T-helper 17 cell (primary cell): ENCODE measurements at places on chromosomes 2 and 18. TPM values are rescaled to one million over a fixed set of nuclear protein-coding genes. Genes with fewer than 3 reads are reported as not detected.

Gene CGREF1
- total RNA-seq: not detected

Gene RAB6C
- not detected for total RNA-seq

Gene G6PC2
- not detected for total RNA-seq

Gene SGO2
- 1.2 TPM for total RNA-seq

Gene C2orf42
- total RNA-seq: 18.1 TPM

Gene NEURL3
- total RNA-seq: not detected

Gene HMSD
- not detected for total RNA-seq

Gene ABCA12
- not detected for total RNA-seq

Gene TCF4
- 2.9 TPM for total RNA-seq

Gene TWIST2
- total RNA-seq: not detected

Gene GALNT14
- not detected for total RNA-seq

Gene RAD51AP2
- total RNA-seq: not detected

DNA sequence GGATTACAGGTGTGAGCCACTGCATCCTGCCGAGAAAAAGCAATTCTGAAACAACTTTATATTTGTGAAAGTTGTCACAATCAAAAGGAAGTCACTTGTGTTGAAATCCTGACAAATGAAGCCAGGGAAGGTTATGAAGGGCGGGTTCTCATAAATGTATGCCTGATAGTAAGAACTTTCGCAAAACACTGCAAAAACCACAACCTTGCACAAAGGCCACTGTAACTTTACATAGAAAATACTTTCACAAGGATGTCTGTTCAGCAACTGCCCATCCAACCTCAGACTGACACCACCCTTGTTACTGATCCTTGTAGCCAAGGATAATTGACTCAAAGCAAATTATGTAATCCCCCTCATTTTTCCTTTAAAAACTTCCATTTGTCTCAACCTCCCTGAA lies 90.6 kb downstream of the SLC4A3 start:
- DNase-seq: no peak

DNA sequence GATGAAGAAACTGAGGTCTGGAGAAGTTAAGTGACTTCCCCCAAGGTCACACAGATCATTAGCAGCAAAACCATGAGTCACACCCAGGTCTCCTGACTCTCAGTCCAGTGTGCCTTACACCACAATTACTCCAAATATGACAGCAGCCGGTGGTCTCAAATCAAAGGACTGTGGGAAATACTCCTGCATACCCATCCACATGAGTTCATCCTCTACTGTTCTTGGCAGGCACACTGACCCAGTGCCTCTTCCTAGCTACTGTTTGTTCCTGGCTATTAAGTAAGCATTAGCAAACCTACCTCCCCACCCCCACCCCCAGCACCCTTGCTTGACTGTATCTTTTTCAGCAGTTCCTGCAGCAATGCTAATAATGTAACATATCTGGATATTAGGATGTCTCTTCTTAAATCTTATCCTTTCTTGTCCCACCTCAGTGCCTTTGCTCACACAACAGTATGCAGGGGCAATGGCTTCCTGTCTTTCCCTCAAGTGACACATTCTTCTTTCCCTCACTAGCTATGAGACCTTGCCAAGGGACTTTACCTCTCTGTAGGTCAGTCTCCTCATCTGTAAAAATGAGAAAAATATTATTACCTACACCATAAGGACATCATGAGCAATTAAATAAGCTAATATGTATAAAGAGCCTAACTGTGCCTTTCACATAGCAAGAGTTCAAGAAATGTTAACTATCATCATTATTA lies 46.2 kb downstream of the FAM98A start:
- no peak for DNase-seq

DNA sequence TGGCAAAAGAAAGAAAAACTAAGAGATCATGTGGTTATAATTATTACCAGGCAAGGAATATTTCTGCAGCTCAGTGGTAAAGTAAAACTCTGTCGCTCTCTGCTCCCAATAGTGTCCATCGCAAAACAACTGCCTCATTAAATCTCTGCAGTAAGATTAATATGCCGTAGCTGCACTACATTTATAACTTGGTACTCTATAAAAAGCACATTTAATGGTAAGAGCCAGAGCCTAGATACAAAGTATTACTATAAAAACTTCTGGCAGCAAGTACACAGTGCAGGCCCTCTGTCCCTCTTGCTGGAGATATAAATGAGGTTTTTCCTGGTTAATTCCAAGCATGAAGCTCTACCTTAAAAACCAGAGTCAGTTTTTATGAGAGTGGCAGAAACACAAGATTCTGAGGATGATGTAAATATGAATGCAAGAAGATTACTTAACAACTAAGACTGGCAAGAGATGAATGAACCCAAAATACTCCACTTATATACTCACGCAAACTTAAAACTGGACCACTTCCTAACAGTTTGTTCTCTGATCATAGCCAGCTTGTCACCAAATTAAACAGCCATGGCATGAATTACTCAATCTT lies 25.5 kb downstream of the ZNF521 start:
- DNase-seq: no peak

GRCh38 chr2:238158018-238158508 lies 707 bp upstream of the ERFE start:
- DNase-seq: no peak

DNA sequence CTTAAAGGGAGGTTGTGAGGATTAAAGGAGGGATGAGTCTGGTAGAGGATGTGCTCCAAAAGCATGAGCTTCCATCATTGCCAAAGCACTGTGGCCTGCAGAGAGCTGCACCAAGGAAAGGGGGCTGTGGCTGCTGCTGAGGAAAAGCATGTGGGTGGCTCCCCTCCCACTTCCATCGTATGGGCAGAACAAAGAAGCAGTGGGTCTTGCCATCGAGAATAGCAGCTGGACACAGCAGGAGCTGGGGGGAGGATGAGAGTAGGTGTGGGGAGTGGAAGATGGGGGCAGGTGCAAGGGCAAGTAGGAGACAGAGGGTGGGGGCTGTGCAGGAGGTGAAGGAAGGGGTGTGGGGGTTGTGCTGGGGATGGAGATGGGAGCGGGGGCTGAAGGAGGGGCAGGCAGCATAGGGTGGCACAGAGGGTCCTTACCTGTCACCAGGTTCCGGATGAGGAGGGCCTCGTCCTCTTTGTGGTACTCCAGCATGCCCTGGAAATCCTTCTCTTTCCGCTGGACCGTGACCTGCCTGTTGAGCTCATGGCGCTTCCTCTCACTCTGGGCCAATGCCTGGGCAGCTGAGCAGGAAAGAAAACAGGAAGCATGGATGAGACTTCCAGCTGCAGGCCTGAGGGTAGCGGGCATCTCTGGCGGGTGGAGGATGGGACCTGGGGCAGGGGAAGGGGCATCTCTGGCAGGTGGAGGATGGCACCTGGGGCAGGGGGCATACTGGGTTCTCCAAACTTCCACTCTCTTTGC lies 33.6 kb upstream of the ACAA2 start:
- no peak for DNase-seq

DNA sequence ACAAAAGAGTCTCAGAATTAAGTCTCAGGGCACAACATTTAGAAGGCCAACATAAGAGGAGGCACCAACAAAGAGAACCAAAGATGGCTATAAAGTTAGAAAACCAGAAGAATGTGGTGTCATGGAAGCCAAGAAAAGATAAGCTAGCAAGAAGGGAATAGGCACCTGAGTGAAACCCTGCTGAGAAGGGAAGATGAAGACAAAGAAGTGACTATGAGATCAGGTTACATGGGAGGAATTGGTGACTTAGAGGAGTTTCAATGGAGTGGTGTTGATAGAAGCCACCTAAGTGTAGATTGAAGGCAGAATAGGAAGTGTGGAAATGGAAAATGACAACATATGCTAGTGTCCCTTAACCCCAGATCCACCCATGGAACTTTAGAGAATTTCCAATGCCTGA lies 327.6 kb upstream of the KCNJ3 start:
- no peak for DNase-seq

DNA sequence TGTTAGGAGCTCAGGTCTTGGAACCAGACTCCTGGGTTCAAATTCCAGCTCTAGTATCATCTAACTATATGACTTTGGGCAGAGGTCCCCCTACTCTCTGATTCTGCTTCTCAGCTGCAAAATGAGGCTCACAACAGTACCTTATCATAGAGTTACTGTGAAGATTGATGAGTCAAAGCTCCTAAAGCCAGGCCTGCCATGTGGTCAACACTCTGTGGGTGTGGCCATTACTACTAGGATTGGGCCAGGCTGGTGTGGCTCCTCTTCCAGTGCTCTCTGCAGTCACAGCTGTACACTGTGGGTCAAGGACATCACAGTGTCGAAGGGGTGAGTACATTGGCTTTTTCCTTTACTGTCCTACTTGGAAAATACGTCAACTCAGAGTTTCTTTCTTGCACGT lies 22.6 kb downstream of the CAPN13 start:
- DNase-seq: no peak

DNA sequence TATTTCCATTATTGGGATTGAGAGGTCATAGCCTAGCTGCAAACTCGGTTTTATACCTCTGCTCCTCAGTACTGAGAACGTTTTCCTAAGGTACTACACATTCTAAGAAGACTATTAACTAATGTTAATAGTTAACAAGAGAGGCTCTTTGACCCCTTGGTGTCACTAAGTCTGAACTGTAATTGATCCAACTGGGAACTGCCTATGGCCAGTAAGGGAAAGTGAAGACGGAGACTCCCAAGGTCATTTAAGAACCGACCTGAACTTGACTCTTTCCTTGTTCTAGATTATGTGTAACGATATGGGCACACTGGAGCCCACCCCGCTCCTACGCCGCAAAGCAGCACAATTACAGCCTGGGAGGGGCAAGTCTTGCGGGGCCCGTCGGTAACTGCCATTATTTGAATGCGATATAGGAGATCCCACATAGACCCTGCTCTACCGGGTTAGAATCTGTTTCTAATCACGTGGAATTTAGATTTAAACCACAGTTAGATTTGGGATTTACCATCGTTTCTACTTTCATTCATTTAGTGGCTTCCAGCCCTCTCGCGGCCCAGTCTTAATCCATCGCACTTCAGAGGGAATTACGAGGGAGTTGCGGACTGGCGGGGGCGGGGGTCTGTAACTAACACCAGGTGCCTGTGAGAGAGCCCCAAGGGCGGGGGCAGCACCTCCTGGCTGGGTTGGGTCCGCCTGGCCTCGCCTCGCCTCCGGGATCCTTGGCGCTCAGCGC lies 84.1 kb upstream of the EPB41L3 start:
- no peak for DNase-seq

DNA sequence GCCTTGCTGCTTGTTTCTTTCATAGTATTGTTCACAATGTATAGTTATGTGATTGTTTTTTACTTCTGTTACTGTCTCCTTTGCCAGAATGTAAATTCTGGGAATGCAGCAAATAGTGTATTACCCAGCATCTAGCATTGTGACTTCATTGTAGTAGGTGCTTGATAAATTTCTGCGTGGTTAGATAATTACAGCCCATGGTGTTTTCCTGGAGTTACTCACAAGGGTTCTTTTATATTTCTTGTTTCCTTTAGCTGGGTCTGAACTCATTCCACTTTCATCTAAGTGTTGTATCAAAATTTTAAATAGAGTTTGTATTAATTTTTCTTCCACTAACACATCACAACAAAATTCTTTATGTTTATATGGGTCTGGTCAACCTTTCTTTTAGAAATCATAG lies 132.6 kb downstream of the MAP4K4 start:
- DNase-seq: no peak

DNA sequence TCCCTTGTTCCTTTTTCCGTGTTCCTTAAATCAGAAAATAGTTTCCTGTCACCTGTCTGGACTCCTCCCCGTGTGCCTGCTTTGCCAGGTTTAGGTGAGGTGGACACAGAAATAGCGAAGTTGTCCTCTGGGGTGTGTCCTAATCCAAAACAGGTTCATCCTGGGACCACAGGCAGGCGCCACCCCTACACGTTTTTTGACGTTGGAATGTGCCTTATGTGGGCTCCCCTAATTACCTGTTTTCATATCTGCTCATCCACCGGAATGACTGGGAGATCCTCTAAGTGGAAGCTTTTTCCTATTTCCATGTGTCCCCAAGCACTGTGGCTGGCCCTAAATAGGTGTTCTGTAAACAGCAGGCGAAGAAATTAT lies 49.0 kb upstream of the PAIP2B start:
- no peak for DNase-seq

DNA sequence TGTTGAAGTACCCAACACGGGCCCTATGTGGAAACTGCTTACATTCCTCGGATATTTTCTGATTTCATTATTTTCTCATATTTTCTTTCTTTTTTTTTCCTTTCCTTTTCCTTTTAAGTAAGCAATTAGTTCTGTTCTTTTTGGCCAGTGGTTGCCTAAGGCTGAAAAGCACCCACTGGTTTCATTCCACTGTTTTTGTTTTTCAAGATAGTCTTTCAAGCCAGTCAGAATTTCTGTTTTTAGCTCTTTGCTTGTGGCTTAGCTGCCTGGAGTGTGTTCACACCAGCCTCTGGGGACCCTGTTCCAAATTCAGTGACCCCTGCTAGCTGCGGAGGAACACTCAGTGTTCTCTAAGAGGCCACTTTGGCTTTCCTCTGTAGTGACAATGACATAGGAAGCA lies 73.6 kb downstream of the NRP2 start:
- DNase-seq: no peak

- DNase-seq: no peak
These were observed 100.4 kb upstream of the SMAD2 start for GRCh38 chr18:48030616-48031480.

GRCh38 chr2:191165176-191165643 lies 14.4 kb upstream of the STAT4 start:
- DNase-seq: no peak

GRCh38 chr2:164622338-164623106 lies 1.2 kb upstream of the GRB14 start:
- no peak for DNase-seq

DNA sequence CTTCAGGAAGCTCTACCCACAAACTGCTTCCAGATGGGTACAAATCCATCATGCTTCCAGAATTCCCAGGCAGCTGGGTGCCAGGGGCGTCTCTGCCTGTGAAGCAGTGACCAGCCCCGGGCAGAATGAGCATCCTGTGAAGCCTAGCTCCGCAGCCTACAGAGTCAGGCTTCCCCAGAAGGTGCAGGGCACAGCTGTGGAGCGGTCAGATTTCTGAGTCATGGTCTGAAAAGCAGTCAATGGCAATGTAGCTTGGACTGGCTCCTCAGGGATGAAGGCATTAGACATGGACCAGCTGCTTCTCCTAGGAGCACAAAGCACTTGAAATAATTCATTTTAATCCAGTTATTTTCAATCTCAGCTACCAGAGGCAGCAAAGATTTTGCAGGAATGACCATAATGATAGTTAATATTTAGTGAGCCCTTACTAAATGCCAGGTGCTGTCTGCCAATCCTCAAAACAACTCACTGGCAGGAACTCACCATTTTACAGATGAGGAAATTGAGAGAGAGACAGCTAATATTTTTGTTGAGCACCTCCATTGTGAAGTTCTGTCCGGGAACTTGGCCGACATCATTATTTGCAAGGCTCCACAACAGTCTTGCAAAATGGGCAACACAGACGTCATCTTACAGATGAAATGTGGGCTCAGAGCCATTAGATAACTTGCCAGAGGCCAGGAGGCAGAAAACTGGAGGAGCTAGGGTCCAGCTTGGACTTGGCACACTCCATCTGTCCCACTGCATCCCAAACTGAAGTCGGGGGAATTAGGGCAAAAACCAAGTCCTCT lies 31.7 kb downstream of the ACMSD start:
- no peak for DNase-seq

- no peak for DNase-seq
These were observed 262.3 kb downstream of the ZNF516 start for GRCh38 chr18:76232779-76233178.
